ENCODE measurements at places on chromosomes 16 and 17. TPM values are rescaled to one million over a fixed set of nuclear protein-coding genes. Genes with fewer than 3 reads are reported as not detected.

NPIPB4 gene
- 247 TPM for total RNA-seq

DNA sequence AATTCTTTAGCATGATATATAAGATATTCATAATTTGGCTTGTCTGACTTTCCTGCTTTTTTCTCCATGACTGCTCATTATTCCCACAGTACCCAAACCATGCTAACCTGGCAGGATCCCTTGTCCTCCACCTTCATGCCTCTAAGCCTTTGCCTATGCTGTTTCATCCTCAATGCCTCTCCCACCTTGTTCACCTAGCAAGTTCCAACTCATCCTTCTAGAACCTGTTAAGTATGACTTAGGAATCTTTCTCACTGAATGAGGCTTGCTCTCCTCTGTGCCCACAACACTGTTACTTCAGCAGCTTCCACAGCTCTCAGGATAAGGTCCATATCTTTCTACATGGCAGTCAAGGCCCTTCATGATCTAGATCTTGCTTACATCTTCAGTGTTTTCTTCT is 34.0 kb downstream of the CA10 start:
- no peak for DNase-seq
- H3K27ac ChIP-seq, result no peak overlapping the region
- H3K27me3 ChIP-seq, result no peaks in the 10 kb centered on the region
- no peaks in the 10 kb centered on the region for H3K4me1 ChIP-seq
- no peak overlapping the region for H3K4me3 ChIP-seq

GRCh38 chr17:54903375-54903774 is 2.7 kb downstream of the TOM1L1 start:
- H3K27me3 ChIP-seq, result peaks cover 23% of the 10 kb centered on the region
- H3K4me3 ChIP-seq, result no peak overlapping the region
- no peak for DNase-seq
- H3K36me3 ChIP-seq, result no peaks in the 10 kb centered on the region
- peaks cover 8% of the 10 kb centered on the region for H3K4me1 ChIP-seq

DNA sequence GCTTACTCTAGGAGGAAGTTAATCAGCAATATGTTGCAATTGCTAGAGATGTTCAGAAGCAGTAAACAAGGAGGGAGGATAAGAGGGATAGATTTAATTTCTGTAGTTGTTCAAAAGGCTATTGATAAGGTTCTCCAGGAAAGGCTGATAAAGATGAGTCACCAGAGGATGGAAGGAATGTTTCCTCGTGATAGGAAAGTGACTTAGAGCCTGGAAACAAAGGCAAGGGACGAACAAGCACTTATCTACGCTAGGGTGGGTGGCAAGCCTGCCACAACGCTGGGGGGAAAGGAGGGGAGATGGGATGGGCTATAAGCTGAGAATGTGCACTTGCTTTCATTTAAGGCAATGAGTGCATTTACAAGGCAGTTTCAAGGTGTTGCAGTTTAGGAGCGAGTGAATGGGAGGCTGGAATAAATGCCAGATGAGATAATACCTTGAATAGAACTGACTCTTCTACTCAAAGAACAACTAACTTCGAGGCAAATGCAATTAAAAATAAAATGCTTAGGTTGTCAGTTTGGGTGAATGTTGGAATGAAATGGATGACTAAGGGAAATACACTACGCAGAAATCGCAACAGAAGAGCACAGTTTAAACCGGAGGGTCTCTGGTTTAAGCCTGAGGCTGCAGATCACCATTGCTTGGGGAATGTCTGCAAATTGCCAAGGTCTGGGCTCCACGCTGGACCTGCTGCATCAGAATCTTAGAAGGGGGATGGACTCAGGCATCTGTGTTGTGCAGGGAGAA is 76.0 kb upstream of the RBBP6 start:
- peaks cover 7% of the 10 kb centered on the region for H3K27me3 ChIP-seq
- no peaks in the 10 kb centered on the region for H3K4me1 ChIP-seq
- no peak overlapping the region for H3K4me3 ChIP-seq
- no peaks in the 10 kb centered on the region for H3K36me3 ChIP-seq
- DNase-seq, result no peak

GRCh38 chr16:87696726-87697125 is 69.1 kb downstream of the KLHDC4 start:
- no peak overlapping the region for H3K27ac ChIP-seq
- DNase-seq, result no peak
- H3K36me3 ChIP-seq, result peaks cover 8% of the 10 kb centered on the region
- no peak overlapping the region for H3K4me3 ChIP-seq
- peaks cover 14% of the 10 kb centered on the region for H3K4me1 ChIP-seq
- H3K27me3 ChIP-seq, result no peaks in the 10 kb centered on the region
